Skeletal muscle cell (primary cell): ENCODE measurements at places on chromosomes 16 and 17.

- DNase-seq: peak; percentile 94
Measured at GRCh38 chr17:80504686-80505413, 28.4 kb upstream of the NPTX1 start.

DNA sequence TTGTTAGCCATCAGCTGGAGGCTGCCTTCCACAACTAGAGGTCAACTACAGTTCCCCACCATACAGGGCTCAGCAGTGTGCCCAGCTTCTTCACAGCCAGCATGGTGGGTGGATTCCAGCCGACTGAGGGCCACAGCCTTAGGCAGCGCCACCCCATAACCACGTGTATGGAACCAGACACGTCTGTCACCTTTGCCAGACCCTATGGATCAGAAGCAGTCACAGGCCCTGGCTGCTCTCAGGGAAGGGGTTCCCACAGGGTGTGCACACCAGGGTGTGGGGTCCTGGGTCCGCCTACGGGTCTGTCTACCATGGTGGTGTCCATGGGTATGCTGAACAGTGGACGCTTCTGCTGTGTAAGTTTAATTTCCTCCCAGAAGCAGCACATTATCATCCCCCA, 265.0 kb upstream of the FOXF1 start:
- DNase-seq: no peak

- no peak for DNase-seq
Measured at GRCh38 chr17:50508573-50509460, 578 bp downstream of the MYCBPAP start.

- no peak for DNase-seq
Measured at GRCh38 chr16:50941681-50942080, 199.8 kb downstream of the CYLD start.

- DNase-seq: no peak
Measured at GRCh38 chr16:84555418-84556196, 51.1 kb upstream of the MEAK7 start.
